ENCODE measurements at places on chromosomes 7 and 10.

DNA sequence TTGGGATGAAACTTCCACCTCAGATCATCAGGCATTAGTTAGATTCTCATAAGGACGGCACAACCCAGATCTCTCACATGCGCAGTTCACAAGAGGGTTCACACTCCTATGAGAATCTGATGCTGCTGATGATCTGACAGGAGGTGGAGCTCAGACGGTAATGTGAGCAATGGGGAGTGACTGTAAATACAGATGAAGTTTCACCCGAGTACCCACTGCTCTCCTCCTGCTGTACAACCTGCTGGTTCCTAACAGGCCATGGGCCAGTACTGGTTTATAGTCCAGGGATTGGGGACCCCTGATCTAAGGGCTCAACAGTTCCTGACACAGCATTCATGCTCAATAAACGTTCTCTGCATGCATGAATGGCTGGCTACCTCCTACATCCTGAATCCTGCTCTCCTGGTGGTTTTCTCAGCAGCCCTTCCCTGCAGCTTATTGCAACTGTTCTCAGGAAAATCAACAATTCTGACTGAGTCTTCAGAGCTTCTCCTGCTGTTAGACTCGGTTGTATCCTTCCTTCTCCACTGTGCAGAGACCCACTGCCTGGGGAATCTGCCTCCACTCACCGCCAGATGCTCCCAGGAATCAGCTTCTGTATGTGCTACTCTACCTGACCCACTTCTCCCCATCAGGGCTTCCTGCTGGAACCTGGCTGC lies 17.4 kb downstream of the PDE6C start:
- DNase-seq, result no peak

GRCh38 chr10:127392351-127393235 lies 156.5 kb upstream of the NPS start:
- no peak for DNase-seq

GRCh38 chr7:8629504-8629903 lies 196.1 kb downstream of the NXPH1 start:
- no peak for DNase-seq

GRCh38 chr10:75375838-75376237 lies 25.7 kb downstream of the ZNF503 start:
- no peak for DNase-seq

DNA sequence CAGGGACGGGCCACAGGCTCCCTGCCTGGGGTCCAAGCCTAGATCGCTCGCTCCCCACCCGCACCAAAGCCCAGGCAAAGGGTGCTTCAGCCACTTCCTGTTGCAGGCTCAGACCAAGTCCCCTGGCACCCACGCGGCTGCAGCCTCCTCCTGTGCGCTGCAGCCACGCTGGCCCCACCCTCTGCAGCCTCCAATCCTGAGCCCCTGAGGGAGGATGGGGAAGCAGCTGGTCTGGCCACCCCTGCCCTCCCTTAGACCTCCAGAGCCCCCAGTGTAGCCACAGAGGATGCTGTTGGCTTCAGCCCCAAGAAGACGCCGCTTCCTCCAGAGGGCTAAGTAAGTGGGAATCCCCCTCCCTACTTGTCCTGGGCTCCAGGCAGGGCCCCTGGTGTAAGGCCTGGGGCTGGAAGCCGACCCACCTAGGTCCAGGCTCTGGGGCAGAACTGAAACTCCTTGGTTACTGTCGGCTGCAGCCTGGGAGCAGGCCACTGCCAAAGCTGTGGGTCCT lies 9.4 kb downstream of the LIMK1 start:
- DNase-seq, result no peak

DNA sequence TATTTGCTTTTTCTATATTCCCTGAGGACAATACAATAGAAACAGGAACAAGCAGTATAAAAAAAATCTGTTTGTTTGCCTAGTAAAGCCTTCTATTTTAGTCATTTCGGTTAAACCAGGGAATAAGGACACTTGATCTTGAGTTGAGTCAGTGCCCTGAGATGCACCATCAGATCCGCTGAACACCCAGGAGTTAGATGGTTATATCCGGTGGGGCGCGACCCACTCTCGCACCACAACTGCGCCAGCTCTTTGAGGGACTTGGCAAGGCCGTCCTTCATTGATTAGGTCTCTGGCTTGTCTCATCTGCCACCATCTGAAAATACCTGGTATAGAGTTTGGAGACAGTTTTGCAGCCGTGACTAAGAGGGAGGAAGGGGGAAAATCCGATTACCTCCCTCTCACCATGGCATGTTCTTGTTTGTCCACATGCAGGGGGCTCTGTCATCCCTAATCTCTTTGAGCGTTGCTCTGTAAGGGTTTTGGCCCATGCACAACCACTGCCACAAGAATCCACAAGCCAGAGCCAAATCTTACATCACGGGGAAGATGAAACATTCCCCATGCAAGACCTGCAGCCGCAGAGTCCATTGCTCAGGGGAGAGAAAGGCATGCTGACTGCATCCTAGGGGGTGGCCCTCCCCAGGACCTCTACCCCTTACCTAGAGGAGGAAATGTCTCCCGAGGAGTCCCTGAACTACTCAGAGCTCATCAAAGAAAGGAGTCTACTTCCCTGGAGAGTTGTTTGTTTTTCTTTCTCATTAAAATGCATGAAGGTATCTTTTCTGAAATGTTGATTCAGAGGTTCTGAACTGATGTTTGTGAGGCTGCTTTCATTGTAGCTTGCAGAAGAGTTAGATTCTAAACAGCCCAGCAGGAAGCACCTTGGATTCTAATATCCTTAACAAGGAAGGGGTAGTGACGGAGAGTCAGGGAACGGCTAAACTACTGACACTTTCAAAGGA lies 101.6 kb upstream of the FAM171A1 start:
- no peak for DNase-seq

- DNase-seq, result no peak
Measured at GRCh38 chr7:18570890-18571478, 75.4 kb downstream of the HDAC9 start.

DNA sequence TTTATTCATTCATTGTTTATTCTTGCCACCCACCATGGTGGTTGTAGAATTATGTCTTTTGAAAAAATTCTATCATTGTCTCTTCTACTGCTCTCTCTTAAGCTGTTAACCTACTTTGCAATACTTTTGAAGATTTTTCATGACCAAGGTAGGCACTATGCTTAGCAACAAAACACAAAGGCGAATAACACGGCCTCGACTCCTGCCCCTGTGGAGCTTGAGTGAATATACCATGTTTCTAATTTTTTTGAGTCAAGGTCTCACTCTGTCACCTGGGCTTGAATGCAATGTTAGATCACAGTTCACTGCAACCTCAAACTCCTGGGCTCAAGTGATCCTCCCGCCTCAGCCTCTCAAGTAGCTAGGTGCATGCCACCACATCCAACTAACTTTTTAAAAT lies 39.4 kb downstream of the APBB1IP start:
- no peak for DNase-seq

- DNase-seq, result peak; percentile 85
Measured at GRCh38 chr7:73842067-73842976, at the start of gene METTL27. TSS of gene METTL27 (minus strand) at chr7:73842516. CDS start at chr7:73842140, 376 bp downstream.

GRCh38 chr10:98391578-98391991 lies 23.4 kb downstream of the PYROXD2 start:
- DNase-seq, result no peak

DNA sequence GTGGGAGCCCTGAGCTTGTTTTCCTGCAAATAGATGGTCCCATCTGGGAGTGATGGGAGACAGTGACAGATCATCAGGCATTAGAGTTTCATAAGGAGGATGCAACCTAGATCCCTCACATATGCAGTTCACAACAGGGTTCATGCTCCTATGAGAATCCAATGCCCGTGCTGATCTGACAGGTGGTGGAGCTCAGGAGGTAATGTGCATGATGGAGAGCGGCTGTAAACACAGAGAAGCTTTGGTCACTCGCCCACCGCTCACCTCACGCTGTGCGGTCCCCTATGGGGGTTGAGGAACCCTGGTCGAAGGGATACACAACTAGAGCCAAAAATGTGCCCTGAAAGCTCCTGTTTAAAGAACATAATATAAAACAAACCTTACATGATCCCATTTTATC lies 88.5 kb upstream of the CREB5 start:
- DNase-seq, result no peak

GRCh38 chr7:75018570-75019364 lies 54.3 kb downstream of the CASTOR2 start:
- no peak for DNase-seq

- DNase-seq, result no peak
Measured at GRCh38 chr10:6513476-6513875, 66.6 kb downstream of the PRKCQ start.

- no peak for DNase-seq
Measured at GRCh38 chr7:143222782-143223181, 945 bp downstream of the TAS2R40 start.

GRCh38 chr10:124389613-124390361 lies 28.9 kb downstream of the OAT start:
- no peak for DNase-seq

DNA sequence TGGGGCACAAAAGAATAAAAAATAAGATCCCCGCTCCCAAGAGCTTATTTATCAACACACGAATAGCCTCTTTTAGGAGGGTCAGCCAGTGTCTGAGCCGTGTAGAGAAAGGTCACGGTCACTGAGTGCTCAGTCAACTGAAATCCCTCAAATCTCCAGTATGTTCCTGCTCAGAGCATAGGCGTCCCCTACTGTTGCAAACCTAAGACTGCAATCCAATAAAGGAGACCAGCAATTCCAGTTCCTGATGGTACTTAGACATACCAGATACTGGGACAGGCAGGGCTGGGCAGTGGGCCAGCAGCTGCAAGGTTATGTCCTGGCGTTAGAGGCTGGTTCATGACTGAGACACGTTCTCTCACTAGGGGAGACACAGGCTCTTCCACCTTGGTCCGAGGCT lies 93.6 kb downstream of the CACNB2 start:
- DNase-seq, result no peak

DNA sequence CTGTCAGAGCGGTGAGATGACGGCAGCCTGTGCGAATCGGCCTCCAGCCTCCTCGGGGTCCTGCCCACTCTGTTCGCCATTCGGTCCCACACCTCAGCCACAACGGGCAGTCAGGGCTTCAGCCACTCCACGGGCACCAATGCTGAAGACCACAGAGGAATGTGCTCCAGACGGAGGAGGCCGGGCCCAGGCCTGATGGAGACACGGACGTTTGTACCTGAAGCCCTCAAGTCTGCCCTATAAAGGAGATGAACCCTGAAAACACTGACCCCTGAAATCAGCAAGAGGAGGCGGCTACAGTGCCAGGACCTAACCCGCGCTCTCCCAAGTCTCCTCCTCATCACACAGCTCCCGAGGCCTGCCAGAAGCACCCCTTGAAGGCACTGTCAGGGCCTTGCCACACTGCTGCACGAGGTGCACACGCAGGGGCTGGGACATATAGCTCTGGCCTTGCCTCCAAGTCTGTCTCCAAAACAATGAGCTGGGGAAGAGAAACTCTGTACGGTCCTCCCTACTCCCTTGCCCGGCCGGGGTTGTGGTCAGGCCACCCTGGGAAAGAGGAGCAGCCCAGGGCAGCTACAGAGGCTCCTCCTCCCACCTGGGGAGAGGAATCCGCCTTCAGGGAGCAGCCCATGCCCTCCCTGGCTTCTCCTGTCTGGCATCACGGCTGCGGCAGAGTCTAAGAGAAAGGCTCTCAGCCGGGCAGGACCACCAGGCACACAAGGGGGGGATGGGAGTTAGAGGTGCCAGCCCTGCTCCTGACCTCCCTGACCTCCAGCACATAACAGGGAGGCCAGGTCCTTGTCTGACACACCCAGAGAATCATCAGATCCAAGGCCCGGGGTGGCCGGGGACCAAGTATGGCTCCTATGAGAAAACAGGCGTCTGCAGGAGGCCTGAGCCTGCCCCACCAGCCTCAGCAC lies 310.1 kb downstream of the PTPRN2 start:
- DNase-seq, result no peak

DNA sequence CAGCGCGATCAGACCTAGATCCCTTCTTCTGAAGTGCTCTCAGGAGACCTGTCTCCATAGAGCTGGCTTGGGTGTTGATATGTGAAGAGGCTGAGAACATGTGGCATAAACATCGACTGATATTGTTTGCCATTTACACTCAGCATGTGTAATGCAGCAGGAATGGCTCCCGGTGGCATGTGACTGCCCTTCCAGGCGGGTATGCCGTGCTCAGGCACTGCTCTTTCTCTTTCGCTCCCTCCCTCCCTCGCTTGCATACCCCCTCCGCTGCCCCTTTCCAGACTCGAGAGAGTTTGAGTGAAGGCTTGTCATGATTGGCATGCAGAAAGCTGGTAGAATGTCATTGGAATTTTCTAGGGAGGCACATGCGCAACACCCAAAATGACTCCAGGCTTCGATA lies 107.3 kb upstream of the PDCD4 start:
- DNase-seq, result no peak

DNA sequence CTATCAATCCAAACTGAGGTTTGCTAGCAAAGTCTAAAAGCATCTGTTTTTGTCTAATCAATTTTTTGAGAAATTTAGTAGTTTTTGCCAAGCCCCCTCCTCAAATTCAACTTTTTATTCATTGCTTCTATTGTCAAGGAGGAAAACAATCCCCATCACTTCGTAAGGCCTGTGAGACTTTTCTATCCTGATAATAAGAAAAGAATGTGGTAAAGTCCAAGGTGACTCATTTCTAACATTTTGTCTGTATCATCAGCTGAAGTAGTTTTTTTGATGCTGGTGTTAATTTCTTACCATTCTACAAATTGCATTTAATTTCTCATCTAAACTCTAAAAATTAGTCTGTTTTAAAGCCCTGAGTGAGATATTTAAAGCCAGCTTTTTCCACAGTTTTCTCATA lies 11.7 kb downstream of the ANK3 start:
- DNase-seq, result no peak

DNA sequence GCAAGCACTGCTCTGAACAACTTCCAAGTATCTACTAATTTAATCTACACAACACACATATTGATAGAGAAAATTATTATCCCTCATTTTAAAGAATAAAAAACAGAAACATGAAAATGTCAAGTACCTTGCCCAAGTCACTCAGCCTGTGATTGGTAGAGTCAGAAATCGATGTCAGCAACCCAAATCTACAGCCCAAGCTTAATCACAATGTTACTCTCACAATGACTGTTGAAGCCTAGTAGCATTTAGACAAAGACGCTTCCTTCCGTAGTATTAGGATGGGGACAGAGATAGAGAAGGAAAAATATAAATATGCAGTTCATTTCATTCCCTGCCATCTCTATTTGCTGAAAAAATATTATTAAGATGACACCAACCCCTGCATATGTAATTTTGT lies 242.5 kb downstream of the ELMO1 start:
- no peak for DNase-seq

GRCh38 chr7:133056370-133057238 lies 25.3 kb downstream of the CHCHD3 start:
- no peak for DNase-seq

DNA sequence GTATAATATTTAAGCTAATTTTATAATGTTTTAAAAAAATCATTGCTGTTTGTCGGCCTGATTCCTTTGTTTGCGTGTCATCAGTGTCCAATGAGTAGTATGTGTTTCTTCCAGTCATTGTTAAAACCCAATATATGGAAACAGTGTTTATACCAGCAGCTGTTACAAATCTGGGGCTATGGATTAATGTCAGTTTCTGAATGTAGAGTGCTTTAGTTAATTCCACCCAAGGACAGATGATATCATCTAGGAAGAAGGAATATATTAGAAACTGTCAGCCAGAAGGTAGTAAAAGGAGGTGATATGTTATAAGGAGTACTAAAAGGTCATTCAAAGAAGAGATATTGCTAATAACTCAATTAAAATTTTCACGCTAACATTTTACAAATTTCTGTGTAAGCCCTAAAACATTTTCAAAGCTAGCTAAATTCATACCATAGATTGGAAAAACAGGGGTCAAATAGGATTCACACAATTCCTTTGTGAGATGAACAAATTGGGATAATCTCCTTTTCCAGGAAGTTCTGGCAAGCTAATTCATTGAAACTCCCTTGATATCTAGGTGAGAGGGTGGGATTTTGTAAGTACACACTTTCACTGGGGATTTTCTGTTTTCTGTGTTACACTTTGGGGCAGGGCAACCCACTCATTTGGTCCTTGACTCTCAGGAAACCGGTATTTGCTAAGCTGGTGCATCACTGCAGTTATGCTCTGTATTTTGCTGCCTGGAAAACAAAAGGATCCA lies 448.8 kb downstream of the LRMDA start:
- DNase-seq, result no peak

Measured in mesothelial cell of epicardium (in vitro differentiated cells).